ENCODE measurements at places on chromosomes 2 and 18.

GRCh38 chr2:159201360-159202063 is 85.0 kb downstream of the WDSUB1 start:
- DNase-seq = peak; percentile 87

DNA sequence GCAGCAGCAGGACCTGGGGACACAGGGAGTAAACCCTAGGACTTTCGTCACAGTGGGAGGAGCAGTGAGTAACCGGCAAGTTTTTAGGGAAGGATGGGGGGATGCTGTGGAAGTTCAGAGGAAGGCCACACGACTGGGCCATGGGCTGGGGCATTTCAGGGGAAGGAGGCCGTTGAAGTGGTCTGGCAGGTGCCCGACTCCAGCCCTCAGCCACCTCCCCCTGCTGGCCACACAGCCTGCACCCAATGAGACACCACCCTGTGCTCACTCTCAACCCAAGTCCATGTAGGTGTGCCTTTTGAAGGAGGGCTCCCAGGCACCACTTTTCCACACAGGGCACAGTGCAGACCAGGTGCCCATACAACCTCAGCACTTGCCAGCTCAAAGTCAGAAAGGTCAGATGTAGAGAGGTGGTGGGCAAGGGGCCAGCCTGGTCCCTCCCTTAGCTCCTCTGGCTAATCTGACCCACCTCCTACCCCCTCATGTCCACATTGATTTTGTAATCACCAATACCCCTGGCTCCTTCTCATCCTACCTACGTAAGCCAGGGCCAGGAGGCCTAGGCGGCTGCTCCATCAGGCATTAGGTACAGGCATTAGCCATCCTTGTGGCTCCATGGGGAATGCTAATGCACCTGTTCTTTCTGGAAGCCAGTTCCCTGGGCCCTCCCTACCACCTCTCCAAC is 211.2 kb downstream of the SMAD2 start:
- no peak for DNase-seq

DNA sequence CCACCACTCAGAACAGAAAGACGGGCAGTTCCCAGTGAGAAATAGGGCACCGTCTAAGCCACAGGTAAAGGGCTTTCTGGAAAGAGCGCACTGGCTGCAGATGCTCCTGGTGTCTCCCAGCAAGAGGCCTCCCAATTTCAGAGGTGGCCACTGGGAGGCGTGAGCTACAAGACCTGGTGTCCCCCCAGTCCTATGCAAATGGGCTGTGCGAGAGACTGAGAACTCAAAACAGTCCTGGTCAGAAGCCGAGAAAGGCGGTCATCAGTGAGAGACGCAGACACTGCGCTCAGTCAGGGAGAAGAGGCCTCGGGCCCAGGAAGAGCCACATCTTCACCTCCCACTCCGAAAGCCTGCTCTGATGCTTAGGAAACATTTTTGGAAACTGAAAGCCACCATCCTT is 179.5 kb downstream of the EIPR1 start:
- no peak for DNase-seq

- no peak for DNase-seq
Observed at GRCh38 chr18:32624182-32624723, 148.6 kb downstream of the KLHL14 start.

DNA sequence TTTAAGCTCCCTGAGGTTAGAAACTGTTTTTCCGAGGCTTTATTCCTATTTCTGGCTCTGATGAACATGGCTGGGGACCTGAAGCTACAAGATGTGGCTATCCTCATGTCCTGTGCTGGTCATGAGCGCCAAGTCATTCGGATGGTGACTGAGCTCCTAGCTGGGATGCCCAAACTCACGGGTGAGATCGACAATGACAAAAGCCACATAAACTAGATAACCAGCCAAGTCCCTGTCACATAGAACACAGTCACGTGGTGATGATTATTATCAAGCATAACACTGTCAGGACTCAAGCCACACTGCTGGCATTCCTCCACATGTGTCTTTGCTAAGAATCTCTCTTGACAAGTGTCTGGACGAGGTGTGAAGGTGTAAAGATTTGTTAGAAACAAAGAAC is 274.9 kb downstream of the CLIP4 start:
- no peak for DNase-seq

GRCh38 chr18:21184396-21184996 is 57.5 kb upstream of the GREB1L start:
- DNase-seq = no peak
